ENCODE measurements at places on chromosomes 2 and 18.

DNA sequence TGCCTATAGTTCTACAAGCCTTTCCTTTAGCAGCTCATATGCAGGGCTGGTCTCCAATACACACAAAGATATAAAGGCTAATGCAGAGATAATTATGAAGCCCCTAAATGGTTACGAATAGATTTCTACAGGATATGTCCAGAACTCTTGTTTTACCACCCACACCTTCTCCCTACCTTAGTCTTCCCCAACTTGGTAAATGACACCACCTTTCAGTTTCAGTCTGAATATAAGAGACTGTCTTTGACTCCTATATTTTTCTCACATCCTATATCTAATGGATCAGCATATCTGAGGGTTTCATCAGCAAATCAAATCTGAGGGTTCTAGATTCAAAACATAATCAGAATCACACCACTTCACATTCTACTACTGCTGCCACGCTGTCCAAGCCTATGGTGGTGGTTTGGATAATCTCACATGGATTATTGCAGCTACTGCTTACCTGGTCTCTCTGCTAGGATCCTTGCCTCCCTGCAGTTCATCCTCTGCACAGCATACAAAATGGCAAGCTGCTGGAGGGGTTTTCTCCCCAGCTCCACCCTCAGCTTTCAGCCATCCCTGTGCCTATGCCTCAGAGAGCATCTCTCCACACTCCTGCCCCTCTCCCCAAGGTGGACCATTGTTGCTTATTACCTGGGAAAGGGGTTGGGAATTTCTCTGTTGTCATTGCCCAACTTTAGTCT is 178.0 kb upstream of the SPOPL start:
- ATAC-seq: no peak

DNA sequence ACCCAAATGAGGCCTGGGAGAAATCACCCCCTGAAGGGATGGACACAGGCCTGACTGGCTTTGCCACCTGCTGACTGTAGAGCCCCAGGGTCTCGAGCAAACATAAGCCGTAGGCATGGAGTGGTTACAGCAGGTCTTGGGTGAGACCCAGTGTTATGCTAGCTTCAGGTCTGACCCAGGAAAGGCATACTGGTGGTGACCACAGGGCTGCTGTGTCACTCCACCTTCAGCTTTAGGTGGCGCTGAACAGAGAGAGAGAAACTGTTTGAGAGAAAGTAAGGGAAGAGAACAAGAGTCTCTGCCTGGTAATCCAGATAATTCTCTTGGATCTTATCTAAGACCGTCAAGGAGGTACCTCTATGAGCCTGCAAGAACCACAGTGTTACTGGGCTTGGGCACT is 1544.2 kb upstream of the TMEFF2 start:
- ATAC-seq: no peak

DNA sequence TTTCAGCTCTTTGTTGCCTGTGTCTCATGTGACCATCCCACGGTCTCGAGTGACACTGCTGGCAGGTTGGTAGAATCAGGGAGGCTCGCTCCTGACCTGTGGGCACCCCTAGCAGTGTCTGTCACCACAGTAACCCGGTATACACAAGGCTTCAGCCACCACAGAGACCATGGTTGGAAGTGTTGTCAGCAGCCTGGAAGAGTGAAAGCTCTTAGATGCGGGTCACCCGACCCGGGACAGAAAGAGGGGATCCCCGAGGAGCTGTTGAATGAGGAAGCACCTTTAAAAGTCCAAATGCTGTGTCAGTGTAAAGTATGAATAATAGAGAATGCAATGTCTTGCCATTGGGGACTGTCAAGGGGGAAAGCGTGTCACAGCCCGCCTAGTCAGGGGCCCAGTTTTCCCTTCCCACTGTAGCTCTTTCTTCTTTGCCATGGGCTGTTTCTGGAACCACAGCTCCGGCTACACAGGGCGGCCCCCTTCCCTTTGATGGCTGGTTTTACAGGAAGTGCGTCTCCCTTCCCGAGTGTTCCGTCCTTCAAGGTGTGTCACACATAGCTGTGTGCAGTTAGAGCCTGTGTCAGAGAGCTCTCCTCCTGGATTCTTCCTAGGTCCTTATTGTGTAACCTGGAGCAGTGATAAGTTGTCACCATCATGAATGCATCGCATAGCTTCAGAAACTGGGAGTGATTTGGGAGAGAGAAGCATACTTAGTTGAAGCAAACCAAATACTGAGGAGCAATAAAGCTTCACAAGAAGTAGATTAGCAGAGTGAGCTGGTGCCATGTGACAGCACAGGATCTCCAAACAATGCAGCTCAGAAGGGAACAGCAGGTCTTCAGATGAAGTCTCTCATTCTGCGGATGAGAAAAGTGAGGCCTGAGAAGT is 81.4 kb downstream of the MTCL1 start:
- ATAC-seq: no peak

DNA sequence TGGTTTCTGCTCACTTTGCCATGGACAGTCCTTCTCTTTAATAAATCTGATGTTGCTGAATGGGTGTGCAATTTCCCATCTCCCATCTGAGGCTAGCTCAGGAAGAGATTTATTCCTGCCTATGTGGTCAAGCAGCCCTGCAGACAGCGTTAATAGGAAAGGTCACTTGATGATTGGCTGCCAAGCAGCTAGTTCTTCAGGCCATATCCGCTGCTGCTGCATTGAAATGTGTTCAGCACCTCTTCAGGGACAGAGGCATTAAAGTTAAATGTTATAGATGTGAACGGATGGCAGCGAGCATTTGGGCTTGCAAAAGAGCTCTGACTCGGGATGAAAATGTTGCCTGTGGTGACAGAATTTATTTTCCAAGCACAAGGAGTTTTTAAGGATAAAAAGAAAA is 474.2 kb downstream of the PIK3C3 start:
- no peak for ATAC-seq

- ATAC-seq: no peak
Measured at GRCh38 chr2:12071318-12071717, 324.9 kb downstream of the LPIN1 start.

- ATAC-seq: no peak
Measured at GRCh38 chr2:106336737-106337136, 131.5 kb downstream of the RGPD3 start.

GRCh38 chr18:33152376-33152775 is 288.1 kb downstream of the CCDC178 start:
- no peak for ATAC-seq

DNA sequence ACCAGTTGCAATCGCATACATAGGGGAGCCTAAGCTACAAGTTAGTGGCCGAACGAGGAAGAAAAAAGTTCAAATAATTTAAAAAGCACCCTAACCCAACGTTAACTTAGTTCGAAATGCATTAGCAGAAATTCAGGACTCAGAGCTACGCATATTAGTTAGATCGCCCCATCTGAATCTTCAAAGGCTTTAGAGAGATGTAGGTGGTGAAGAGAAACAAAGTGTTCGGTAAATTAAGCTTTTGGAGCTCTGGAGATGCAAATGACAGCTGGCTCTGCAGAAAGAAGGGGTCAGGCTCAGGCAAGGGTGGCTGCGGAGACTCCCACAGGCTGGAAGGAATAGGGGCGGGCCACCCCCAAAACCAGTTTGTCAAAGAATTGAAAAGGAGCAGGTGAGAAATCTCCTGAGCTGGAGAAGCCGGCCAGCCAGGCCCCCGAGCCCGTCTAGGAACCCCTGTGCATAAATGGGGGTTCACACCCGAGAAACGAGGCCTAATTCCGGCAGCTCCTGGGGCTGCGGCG is 621 bp downstream of the TXNL1 start:
- no peak for ATAC-seq

GRCh38 chr2:30448866-30449265 is 1.8 kb downstream of the LCLAT1 start:
- ATAC-seq: no peak

DNA sequence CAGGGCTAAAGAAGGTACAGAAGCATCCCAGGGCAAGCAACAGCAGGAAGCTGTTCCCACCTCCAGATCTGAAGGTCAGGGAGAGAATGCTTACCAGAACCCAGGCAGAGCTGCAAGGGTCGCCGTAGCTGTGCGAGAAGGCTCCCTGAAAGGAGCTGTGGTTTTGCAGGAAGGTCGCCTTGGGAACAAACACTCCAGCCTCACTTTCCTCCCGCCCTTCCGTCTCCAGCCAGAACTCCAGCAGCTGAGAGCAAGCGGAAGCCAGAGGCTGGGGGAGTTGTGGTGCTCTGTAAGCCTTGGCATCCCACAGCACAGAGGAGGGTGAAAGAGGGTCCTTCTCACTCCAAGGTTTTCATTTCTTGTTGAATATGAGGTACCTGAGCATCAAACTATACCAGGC is 18.3 kb upstream of the ICOS start:
- no peak for ATAC-seq

DNA sequence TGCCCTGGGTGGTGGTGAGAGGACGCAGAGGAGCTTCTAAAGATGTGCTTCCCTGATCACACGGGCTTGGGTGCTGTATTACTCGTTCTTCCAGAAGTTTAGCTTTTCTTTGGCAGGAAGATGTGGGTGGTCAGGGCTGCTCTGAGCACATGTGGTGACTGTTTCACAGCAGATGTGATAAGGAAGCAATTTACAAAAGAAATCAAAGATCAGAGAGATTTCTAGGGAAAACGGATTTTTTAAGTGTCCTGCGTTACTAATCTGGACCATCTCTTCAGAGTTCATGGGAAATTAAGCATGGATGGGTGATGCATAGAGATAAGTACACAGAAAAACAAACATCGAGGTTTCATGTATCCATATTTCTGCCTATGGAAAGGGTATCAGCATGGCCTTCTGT is 99.4 kb downstream of the WDSUB1 start:
- ATAC-seq: no peak

DNA sequence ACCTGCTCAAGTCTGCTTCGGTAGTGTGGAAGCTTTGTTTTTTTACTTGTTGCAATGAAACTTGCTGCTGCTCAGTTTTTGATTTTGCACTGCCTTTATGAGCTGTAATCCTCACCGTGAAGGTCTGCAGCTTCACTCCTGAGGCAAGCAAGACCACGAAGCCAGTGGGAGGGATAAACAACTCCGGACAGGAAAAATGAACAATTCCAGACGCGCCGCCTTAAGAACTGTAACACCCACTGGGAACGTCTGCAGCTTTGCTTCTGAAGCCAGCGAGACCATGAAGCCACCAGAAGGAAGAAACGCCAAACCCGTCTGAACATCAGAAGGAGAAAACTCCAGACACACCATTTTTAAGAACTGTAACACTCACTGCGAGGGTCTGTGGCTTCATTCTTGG is 245.7 kb upstream of the REG3G start:
- no peak for ATAC-seq

- no peak for ATAC-seq
Measured at GRCh38 chr2:10517351-10518043, 69.4 kb upstream of the ODC1 start.

- no peak for ATAC-seq
Measured at GRCh38 chr2:55961318-55961911, 37.8 kb upstream of the EFEMP1 start.

- ATAC-seq: no peak
Measured at GRCh38 chr2:19864381-19864780, 37.4 kb downstream of the TTC32 start.

DNA sequence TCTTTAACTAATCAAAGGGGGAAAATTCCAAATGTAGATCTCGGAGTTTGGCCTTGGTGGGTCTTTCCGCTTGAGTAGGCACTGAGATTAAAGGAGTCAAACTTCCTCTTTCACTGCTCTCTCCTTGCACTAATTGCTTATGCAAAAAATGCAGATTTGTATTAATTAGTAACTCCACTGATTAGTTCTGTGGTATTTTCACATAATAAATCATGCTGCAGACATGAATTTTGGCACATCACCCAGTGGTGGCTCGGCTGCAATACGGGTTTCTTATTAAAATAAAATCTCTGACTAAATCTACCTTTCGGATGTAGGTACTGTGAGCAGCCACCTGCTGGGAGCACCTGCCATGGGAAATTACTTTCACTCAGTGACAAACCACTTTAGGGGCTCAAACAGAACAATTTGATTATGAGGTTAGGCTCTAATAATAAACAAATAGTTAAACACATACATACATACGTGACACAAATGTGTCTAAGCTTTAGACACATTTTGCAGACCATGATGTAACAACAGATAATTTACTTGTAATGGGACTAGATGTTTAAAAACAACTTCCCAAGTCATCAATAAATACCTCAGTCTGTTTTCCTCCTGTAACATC is 6.4 kb upstream of the NEUROD1 start:
- no peak for ATAC-seq

DNA sequence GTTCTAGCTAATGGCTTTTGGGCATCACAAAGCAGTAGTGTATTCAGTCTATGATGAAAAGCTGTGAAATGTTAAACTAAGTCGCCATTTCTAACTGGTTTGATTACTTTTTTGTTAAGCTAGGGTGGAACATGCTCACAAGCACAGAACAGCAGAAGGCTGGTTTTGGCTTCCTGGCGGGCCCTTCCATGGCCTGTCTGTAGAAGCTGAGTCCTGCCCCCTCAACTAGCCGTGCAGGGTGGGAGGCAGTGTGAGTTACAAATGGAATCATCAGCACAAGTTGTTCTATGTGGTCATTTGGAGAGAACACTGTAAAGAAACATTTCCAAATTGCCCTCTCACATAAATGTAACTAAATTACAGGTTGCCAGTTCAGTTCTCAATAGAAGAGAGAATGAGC is 290.8 kb downstream of the ALPK2 start:
- no peak for ATAC-seq

DNA sequence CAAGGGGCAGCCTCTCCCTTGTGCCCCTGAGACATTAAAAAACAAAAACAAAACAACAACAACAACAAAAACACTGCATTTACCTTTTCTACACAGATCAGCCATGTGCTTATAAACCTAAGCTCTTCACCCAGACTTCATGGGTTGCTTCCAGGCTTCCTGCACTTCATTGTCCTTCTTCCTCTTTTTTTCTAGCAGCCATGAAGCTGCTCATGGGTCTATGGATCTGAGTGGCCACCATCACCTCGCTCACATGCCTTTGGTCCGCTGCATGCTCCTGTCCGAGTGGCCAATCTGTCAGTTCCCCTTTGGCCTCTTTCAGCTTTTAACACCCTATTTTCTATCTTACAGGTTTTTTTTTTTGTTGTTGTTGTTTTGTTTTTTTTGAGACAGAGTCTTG is 9.0 kb upstream of the TET3 start:
- no peak for ATAC-seq

DNA sequence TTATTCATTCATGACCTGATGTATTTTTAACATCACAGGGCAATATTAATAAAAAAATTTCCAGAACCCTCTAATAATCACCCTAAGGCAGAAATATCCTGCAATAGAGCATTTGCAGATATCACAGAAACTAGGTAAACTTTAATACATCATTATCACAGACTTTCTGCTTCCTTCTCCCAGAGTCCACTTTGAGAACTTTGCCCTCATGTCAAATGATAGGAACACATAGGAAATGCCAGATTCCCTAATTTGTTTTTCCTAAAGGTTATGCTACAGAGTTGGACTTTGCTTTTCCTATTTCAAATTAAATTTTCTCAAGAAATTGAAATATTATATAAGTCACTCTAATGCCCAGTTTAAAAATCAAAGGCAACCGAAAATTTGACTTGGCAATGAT is 352.8 kb upstream of the LRP1B start:
- ATAC-seq: no peak

Data from activated CD4-positive, CD25-positive, alpha-beta regulatory T cell treated with anti-CD3 and anti-CD28 coated beads, Interleukin-2, amount 50 U/mL, for 24 hours (primary cell).